Aorta (tissue), 5 donors: ENCODE measurements at places on chromosomes 16 and 17. TPM values are rescaled to one million over a fixed set of nuclear protein-coding genes. Genes with fewer than 3 reads are reported as not detected.

CD7 gene
- 3.4 TPM for total RNA-seq

GRCh38 chr16:9859701-9860327, 322.4 kb downstream of the GRIN2A start:
- H3K4me1 ChIP-seq: no peaks in the 10 kb centered on the region
- no peaks in the 10 kb centered on the region for H3K36me3 ChIP-seq
- DNase-seq: no peak
- H3K27me3 ChIP-seq: no peaks in the 10 kb centered on the region

- no peaks in the 10 kb centered on the region for H3K27me3 ChIP-seq
- H3K27ac ChIP-seq: no peak overlapping the region
- H3K4me1 ChIP-seq: peaks cover 5% of the 10 kb centered on the region
- H3K36me3 ChIP-seq: no peaks in the 10 kb centered on the region
- peak; percentile 30 for DNase-seq
- no peak overlapping the region for H3K4me3 ChIP-seq
Measured at GRCh38 chr16:27239906-27240655, 28.5 kb downstream of the NSMCE1 start.

- no peak overlapping the region for H3K4me3 ChIP-seq
- H3K27ac ChIP-seq: no peak overlapping the region
- H3K36me3 ChIP-seq: no peaks in the 10 kb centered on the region
Measured at GRCh38 chr16:71424626-71425025, 17.2 kb downstream of the TLE7 start.

DNA sequence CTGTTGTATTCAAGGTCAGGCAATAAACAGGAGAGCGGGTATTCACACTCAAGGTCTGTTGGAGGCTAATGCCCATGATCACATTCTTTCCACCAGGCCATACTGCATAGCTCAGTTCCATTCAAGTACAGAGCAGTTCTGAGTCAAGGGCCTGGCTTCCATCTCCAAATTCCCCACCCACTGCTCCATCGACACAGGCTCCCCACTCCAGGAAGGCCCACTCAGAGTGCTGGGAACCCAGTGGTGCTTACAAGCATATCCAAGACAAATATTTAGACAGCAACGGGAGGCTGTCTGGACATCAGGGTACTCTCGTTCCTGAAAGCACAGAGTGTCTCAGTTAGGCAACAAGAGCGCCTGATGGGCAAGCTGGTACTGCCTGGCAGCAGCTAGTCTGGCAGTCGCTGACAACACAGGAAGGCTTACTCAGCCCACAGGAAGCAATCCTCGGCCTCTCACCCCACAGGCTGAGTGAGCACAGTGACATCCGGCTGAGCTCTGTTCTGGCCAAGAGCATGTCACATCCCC, 40.9 kb downstream of the RFFL start:
- H3K27ac ChIP-seq: peak overlapping the region; percentile 85
- H3K4me3 ChIP-seq: no peak overlapping the region
- H3K4me1 ChIP-seq: peaks cover 4% of the 10 kb centered on the region
- H3K27me3 ChIP-seq: no peaks in the 10 kb centered on the region
- no peaks in the 10 kb centered on the region for H3K36me3 ChIP-seq

DNA sequence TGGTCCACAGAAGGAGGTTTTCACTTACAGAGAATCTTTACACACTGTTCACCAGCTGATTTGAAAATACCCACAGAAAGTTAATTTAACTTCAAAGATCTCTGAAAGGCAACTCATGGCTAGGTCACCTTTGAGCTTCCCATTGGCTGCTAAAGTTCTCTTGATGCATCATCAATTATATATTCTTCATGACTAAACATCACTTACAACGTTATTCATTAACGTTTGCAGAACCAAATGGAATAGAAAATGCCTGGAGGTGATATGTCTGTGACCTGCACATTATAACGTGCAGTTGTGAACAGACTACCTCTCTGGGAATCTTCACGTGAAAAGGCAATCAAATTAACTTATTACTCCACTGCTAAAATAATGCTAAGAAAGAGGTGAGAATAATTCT, 238.5 kb downstream of the ZFHX3 start:
- no peak overlapping the region for H3K4me3 ChIP-seq
- H3K36me3 ChIP-seq: peaks cover 5% of the 10 kb centered on the region
- peaks cover 5% of the 10 kb centered on the region for H3K4me1 ChIP-seq
- no peaks in the 10 kb centered on the region for H3K27me3 ChIP-seq
- DNase-seq: no peak

GRCh38 chr16:24737391-24737871, 8.0 kb downstream of the TNRC6A start:
- DNase-seq: no peak
- peak overlapping the region; percentile 76 for H3K27ac ChIP-seq
- H3K4me3 ChIP-seq: no peak overlapping the region
- H3K36me3 ChIP-seq: no peaks in the 10 kb centered on the region
- H3K27me3 ChIP-seq: no peaks in the 10 kb centered on the region
